ENCODE measurements at places on chromosomes 4 and X.

GRCh38 chr4:87274803-87275202, 47.9 kb downstream of the HSD17B13 start:
- no peak for DNase-seq

GRCh38 chrX:23662853-23663252, 4.4 kb upstream of the PRDX4 start:
- no peak for DNase-seq

DNA sequence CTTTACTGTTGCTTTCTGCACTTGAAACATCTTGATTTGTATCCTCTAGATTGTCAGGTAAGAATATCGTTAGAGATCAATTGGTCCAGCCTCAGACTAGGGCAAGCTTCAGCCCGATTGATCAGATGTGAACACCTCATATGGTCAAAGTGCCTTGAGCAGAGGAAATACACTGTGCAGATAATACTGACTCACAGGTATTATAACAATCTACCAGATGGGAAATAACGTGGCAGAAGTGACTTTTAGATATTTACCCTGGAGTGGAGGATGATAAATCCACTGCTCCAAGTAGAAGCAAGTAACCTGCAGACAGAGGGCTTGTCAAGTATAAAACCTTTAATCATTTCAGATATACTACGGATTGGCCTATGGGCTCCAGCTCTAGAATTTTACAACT, 17.9 kb downstream of the VEGFC start:
- DNase-seq = no peak

GRCh38 chr4:35934320-35934981, 309.9 kb downstream of the ARAP2 start:
- DNase-seq = no peak

DNA sequence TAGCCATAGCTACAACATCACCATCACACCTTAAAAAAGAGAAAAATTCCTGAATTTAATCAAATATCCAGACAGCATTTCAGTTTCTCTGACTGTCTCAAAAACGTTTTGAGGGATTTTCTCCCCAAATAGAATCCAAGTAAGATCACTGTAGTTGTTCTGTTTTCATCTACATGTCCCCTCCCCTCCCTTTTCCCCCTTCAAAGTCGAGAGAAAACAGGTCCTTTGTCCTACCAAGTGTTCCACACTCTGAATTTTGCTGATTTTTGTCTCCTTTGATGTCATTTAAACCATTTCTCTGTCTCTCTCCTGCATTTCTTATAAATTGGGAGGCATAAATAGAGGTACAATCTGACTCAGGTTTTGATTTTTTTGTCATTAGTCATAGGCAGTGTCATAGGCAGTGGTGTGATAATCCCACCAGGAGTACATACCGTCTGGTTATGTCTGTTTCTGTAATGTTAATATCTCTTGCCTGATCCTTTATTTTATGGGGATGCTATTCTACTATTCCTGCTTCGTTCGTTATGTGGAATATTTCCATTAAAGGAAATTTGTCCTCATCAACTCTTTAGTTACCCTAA, 348.6 kb downstream of the PTTG2 start:
- DNase-seq = no peak

DNA sequence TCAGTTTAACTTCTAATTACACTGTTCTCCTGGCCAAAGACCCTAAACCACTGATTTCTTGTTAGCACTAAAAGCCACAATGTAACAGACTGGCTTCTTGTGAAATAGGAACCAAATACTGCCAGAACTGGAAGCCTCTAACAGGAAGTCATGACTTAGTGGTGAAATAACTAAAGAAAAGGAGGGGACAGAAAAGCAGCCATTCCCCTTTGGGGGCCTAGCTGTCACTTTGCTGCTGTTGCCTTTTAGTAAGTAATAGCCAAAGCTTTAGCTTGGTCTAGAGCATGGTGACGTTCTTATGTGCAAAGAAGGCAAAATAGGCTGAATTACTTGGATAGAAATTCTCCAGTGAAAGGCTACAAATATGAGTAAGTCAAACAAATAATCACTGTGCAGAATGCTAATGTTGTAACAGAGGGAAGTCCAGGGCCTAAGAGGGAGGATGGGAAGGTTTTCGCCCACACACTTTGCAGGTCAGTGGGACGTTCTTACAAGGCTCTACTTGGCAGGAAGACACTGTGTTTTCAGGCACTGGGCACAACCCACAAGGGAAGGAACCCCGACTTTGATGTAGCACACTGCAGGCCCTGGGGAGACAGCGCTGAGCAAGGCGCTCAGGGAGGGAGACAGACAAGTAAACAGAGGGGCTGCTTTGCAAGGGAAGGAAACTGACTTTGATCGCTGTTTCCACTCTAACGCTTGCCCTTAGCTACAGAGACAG, 16.7 kb downstream of the GAB3 start:
- no peak for DNase-seq

GRCh38 chrX:116230130-116230898, 59.8 kb downstream of the AGTR2 start:
- no peak for DNase-seq

GRCh38 chr4:95190751-95191436, 357.9 kb downstream of the UNC5C start:
- no peak for DNase-seq

DNA sequence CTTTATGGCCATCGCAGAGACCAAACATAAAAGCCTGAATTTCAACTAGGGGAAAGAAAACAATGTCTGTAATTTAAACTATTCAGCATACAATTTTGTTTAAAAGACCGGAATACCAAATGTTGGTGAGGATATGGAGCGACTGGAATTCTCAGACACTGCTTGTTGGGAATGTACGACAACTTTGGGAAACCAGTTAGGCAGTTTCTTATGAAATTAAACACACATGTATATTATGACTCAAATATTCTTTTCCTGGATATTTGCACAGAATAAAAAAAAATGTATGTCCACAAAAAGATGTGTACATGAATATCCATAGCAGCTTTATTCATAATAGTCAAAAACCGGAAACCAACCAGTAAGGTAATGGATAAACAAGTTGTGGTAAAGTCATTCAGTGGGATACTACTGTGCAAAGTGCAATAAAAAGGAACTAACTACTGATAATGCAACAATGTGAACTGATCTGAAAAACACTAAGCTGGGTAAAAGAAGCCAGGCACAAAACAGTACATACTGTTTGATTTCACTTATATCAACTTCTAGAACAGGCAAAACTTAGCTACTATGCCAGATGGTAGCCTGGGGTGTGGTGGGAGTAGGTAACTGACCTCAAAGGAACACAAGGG, 152.7 kb upstream of the FTHL17 start:
- no peak for DNase-seq

DNA sequence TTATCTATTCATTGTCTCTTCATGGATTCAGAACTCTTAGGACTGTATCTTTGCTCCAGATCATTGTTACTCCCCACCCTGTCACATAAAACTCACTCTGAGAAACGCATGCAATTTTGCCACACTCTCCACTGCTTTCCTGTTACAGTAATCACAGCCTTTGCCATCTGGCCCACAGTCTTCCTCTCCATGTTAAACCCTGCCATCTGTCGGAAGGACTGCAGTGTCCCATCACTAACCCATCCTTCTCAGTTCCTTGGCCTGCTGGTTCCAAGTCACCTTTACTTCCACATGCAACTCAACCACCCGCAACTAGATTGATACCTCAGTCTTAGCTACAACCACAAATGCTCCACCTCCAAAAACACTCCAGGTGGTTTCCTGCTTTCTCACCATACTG, 308.7 kb upstream of the FAM241A start:
- no peak for DNase-seq

- no peak for DNase-seq
These were observed 1608.8 kb upstream of the PCDH10 start for GRCh38 chr4:131540256-131540655.

- DNase-seq = no peak
These were observed 965 bp downstream of the TCEAL4 start for GRCh38 chrX:103586314-103586646.

- DNase-seq = no peak
These were observed 67.9 kb downstream of the ANK2 start for GRCh38 chr4:113117358-113117702.

DNA sequence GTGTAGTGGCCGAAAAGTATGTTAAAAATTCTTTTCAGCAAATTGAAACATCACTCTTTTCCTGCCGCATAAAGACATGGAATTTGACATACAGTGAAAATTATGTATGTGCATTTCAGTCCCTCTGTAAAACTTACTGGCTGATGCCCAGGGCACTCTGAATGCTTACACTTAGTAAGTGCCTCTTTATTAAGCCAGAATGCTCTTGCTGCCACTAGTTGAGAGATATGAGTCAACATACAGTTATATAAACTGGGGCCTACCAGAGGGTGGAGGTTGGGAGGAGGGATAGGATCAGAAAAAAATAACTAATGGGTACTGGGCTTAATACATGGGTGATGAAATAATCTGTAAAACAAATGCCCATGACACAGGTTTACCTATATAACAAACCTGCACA, 38.1 kb upstream of the TRPC5 start:
- DNase-seq = no peak

GRCh38 chr4:75629239-75629638, 1.1 kb downstream of the CDKL2 start:
- DNase-seq = no peak

GRCh38 chrX:56563231-56564161, at the start of gene UBQLN2:
Gene UBQLN2 (plus strand): TSS chrX:56563627. CDS start chrX:56563874, 247 bp downstream.
- peak; percentile 52 for DNase-seq

DNA sequence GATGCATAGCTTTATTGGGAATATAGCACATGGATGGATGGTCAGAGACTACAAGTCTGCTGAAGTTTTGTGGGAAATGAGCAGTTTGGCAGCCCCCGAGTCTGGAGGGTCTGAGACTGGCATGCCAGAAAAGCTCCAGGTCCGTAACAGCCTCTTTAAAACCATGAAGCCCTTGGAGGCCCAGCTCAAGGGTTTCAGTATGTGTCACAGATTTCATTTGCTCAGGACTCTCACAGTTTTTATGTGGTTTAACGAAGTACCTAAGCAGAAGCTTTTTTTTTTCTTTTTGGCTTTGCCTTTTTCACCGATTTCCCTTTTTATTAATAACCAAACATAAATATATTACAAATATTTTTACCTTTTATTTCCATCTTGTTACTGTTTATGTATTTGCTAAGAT, 30.6 kb upstream of the TMEM184C start:
- DNase-seq = no peak

DNA sequence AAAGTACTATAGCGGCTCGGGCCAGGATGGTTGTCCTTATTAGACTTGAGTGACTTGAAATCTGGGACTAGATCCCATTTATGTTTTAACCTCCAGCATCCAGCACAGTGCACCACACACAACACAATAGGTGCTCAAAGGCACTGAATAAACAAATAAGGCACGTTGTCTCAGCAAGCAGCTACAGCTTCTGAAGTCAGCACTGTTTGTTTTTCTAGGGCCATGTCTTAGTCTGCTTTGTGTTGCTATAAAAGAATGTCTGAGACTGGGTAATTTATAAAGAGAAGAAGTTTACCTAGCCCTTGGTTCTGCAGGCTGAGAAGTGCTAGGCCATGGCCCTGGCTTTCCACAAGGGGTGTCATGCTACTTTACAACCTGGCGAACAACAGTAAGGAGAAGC, 102.1 kb upstream of the LNX1 start:
- DNase-seq = no peak

DNA sequence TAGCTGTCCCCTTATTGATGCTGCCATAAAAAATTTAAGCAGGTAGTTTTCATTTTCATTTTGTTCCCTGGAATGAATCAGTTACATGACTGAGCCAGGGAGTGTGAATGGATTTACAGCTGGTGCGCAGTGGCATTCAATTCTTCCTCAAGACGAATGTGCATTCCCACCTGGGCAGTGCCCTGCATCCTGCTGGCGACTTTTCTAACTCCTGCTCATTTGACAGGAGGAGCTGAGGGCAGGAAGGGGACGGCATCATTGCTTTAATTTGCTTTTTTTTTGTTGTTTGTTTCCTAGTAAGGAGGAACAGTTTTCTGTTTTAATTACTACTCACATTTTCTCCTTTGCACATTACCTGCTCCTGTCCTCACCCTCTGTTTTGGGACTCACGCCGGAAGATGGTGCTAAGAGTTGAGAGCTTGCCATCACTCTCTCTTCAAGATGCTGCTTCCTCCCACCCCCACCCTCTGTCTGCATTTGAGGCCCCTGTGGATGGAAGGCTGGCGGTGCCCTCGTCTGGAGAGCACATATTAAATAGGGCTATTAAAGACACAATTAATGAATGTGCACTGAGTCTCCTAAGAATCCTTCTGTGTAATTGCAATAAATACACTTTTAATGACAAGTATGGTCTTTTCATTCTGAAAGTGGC, 35.8 kb downstream of the PSAPL1 start:
- no peak for DNase-seq

GRCh38 chr4:3414421-3415279, 27.1 kb upstream of the HGFAC start:
- DNase-seq = no peak

DNA sequence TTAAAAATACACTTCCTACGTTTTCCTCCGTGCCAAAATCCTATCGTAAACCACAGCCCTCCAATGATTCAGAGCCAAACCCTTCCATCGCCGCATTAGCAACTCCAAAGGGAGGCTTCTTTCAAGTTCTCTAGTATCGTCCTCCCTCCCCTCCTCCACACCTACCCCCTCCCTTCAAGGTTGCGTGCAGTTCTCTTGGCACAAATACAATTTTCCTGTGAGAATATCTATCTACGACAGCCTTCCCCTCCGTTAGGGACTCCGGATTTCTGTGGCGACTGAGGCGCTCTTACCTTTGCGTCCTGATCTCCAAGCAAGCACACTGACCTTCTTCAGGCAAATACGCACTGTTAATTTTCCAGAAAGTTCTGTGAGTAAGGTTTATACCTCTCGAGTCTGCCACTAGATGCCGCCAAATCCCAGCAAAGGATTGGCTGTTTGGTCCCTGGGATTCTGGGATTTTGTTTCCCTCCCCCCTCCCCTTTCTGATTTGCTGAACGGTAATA, 1.2 kb upstream of the MORF4L2 start:
- peak; percentile 10 for DNase-seq

GRCh38 chr4:169013396-169013795, 3.3 kb upstream of the CBR4 start:
- DNase-seq = no peak

- DNase-seq = peak; percentile 70
These were observed 159.6 kb downstream of the TET2 start for GRCh38 chr4:105306158-105306781.

- DNase-seq = no peak
These were observed 999.5 kb upstream of the INTU start for GRCh38 chr4:126633306-126633705.

GRCh38 chr4:67874986-67875385, 8.8 kb downstream of the TMPRSS11D start:
- DNase-seq = no peak

GRCh38 chrX:106144755-106145639, 23.1 kb upstream of the PWWP3B start:
- no peak for DNase-seq
